Stimulated activated CD4-positive, alpha-beta T cell treated with anti-CD3 and anti-CD28 coated beads, Interleukin-4, amount 100 ng/mL, for 24 hours (primary cell): ENCODE measurements at places on chromosomes 1 and 21.

GRCh38 chr1:53325326-53326087, 2.4 kb downstream of the LRP8 start:
- DNase-seq = peak; percentile 13

GRCh38 chr1:89047734-89048133, 17.3 kb downstream of the GBP1 start:
- DNase-seq = no peak

- DNase-seq = no peak
These were observed 8.3 kb downstream of the WARS2 start for GRCh38 chr1:119132179-119132578.

DNA sequence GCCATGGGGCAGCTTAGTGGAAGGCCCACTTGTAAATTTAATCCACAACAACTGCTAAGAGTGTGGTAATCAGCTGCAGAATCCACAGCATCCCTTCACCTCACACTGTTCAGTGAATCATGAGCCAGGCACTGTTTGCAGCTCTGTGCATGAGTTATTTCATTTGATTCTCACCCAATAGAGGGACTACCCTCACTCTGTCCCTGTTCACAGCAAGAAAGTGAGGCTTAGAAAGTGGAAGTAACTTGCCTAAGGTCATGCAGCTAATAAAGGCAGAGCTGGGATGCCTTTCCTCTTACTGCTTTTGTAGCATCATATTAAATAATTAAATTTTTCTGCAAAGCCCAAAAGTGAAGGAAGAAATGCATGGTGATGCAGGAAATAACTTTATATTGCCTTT, 346.5 kb upstream of the PLD5 start:
- DNase-seq = no peak

DNA sequence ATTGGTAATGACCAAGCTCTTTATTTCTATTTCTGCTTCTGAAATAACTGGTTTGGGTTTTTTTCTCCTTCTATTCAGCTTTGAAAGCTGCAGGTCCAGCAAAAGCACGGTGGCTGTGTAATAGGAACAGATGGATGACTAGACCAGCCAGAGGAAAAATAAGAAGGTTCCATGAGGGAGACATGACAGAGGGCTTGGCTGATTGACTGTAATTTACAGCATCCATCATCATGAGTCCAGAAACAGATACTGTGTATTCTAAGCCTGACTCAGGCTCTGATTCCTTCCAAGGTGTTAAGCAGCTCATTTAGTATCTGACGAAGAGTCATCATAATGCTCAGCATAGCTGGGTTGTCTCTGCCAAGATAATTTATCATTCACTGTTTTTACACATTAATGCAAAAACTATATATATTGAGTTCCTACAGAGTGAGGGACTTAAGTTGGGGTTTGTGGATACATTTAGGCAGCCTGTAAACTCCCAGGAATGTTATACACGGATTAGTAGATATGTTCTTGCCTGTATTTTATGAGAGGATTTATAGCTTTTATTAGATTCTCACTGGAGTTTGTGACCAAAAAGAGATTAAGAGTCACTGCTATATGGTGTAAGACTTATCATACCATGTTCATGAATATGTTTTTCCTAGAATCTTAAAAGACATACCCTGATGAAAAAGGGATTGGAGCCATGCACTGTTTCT, 72.6 kb downstream of the SGIP1 start:
- no peak for DNase-seq

DNA sequence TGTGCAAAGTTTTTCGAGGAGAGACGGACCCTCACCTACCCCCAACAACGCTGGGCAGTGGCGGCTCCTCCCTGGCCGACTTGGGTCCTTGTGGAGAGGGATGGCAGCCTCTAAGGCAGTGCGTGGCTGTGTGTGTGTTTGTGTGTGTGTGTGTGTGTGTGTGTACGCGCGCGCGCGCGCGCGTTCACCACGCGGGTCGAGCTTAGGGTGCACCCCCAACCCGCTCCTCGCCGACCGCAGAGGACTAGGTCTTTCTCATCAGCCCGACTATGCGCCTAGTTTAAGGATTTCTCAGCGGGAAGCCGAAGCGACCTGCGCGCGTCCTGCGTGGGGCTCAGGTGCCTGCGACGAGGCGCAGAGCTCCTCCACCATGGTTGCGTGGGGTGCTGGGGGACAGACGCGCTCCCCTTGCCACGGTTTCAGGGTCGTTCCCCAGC, 940 bp downstream of the SOX13 start:
- DNase-seq = no peak

DNA sequence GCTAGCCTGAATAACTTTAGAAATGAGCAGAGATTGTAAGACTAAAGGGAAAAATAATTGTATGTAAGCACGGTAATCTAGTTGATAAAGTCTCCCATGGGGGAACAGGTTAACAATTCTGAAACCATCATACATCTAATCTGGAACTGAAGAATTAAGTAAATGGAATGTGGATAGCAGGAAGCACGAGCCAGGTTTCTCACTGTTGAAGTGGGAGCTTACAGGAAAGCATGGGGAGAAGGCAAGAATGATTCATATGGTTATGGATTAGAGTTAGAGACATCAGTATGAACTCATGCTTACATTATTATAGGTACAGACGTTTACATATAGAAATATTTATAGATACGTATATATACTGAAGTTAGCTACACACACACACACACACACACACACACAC, 83.0 kb downstream of the LEPR start:
- DNase-seq = no peak

DNA sequence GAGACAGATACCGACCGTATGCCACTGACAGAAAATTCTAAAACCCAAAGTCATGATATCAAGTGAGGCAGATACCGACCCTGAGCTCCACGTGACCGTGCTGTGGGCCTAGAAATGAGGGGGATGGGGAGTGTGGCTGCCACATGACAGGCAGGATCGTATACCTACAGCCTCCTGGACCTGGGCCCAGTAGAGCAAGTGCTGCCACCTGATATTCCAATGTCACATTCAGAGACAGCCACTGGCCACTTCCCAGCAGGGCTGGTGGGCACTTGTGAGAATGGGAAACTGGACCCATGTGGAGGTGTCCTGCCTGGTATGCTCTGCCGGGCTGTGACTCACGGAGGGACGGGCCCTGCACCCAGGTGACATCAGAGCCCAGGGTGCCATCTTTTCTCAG, 44.6 kb upstream of the CLDN14 start:
- DNase-seq = no peak

GRCh38 chr1:59055908-59056719, 240.8 kb upstream of the FGGY start:
- DNase-seq = no peak

- DNase-seq = no peak
These were observed 53.5 kb downstream of the S1PR1 start for GRCh38 chr1:101290119-101290921.

DNA sequence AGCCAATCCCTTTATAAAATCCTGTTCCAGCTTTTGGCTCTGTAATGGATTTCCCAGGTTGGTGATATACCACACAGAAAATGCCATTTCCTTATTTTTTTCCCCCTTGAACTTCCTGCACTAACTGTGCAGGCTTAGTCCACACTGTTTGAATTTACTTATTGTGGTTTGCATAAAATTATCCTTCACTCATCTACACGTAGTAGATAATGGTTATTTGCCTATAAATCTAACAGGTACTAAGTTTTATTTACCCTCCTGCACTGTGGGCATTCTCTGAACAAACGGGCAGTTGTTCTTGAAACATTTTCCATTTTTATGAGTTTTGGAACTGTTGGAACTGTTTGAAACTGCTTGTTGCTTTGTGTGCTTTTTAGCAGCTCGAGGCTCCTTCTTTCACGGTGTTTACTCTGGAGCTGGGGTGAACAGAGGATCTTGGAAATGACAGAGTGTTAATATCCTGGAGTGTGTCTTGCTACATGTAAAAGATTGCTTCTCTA, 23.0 kb upstream of the KIFAP3 start:
- DNase-seq = no peak

DNA sequence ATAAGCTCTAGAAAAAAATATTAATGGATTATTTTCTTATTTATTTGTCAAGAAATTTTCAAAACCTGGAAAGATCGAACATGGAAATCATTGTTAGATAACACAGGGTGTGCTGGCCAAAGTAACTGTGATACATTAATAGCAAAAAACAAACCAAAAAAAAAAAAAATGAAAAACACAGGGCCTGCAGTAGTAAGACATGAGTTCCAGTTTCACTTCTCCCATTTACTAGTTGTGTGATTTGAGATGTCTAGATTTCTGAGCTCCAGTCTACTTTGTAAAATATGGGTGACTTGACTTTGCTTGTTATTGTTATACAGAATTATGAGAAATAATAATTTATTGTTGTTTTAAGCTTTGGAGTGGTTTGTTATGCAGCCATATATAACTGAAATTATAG, 13.6 kb downstream of the FAM177B start:
- DNase-seq = no peak

GRCh38 chr1:223114871-223115270, 28.2 kb downstream of the TLR5 start:
- DNase-seq = no peak

DNA sequence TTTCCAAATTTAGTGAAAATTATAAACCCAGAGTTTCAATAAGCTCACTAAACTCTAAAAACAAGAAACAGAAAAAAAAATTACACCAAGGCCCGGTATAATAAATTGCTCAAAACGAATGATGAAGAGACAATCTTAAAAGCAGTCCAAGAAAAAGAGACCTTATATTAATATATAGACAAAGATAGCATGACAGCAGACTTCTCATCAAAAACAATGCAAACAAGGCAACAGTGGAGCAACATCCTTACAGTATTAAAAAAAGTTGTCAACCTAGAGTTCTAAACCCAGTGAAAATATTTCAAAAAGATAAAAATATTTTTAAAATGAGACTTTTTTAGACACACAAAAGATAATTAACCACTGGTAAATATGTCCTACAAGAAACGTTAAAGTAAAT, 46.7 kb downstream of the KIFAP3 start:
- no peak for DNase-seq

GRCh38 chr21:33059380-33059841, 10.5 kb upstream of the OLIG1 start:
- DNase-seq = no peak

- no peak for DNase-seq
These were observed 6.0 kb upstream of the FOXE3 start for GRCh38 chr1:47410068-47410455.

DNA sequence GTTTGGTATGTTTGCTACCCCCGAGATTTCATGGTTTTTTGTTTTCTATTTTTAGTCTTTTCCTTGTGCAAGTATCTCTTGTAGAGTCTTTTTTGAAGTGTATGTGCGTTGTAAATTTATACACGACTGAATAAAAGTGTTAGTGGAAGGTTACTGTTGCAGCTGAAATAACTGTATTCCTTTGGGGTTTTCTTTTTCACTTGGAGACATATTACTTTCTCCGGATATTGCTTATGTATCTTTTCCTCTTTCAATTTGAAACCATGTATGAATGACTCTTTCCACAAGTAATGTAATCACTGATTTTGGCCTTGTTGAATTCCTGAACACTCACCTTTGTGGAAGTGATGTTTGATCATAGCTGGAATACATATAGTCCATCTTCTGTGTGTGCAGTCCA, 956 bp downstream of the URB2 start:
- DNase-seq = no peak

DNA sequence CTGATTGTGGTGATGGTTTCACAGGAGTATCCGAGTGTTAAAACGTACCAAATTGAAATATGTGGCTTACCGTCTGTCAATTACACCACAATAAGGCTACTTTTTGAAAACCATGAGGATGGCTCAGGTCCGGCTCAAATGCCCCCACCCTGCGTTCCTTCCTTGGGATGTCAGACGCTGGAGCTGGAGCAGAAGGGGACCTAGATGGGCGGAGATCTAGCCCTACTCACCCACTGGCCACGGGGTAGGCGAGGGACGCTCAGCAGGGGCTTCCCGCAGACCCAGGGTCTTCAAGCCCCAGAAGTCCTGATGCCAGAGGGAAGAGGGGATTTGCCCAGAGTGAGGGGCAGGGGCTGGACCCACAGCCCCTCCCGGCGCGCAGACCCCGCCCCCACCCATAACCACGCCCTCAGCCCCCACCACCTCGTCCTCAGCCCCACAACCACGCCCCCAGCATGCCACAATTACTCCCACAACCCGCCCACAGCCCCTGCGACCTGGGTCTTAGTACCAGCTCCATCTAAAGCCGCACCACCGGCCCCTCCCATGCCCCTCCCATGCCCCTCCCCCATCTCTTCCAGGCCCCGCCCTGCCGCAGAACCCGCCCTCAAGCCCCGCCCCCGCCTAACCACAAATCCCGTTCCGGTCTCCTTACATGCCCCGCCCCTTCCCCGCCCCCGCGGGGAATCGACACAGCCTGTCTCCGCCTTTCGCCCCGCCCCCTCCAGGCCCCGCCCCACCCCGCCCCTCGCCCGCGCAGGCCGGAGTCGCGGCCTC, at the start of gene LRRC3:
Gene LRRC3 (plus strand): TSS at position 764 of the 777 bp plus-strand sequence. CDS start 1,135 bp downstream, outside the sequence.
- DNase-seq = peak; percentile 83

GRCh38 chr1:58583496-58583895, 6.4 kb upstream of the TACSTD2 start:
- no peak for DNase-seq

DNA sequence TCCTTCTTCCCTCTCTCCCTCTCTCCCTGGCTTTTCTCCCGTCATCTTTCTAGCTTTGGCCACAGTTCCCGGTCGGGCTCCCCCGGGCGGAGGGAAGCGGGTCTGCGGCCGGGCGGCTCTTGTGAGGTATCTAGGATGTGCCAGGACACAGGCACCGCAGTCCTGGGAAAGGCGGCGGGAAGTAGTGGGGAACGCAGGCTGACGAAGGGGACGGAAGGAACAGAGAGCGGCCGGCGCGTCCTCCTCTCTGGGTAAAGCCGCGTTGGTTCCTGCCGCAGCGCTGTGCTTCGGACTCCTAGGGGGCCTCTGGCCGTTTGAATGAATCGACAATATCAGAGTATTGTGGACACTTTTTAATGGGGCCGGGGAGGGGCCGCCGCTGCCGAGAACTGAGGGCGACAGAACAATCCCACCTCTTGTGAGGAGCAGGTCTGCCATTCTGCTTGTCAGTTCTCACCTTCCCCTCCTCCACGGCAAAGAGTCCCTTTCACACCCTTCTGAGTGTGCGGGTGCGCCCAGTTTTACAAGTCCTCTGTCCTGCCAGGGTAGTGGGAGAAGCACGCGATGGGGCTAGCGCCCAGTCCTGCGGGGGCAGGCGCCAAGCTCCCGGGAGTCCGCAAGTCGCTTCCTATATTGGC, 1.2 kb upstream of the LHX9 start:
- no peak for DNase-seq

DNA sequence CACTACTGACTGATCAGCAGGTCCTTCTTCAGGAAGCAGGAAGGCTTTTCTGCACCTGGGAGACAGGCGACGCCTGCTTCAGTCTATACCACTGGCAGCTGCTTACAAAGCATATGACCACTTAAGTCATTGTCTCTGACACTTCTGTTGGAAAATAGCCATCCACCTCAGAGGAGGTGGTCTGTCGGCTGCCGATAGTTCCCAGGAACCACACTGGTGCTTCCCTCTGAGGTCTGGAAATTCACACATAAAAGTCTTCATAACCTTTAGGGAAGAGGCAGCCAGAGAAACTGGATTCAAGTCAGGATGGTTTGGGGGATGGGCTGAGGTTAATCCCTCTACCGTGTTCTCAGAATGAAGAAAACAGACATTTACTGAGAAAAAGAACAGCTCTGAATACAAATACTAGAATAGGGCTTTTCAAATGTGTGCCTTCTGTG, 15.6 kb upstream of the SRP9 start:
- DNase-seq = no peak
